ENCODE measurements at places on chromosomes 16 and 17.

GRCh38 chr16:24976971-24977677, 38.0 kb downstream of the ARHGAP17 start:
- no peak for DNase-seq

DNA sequence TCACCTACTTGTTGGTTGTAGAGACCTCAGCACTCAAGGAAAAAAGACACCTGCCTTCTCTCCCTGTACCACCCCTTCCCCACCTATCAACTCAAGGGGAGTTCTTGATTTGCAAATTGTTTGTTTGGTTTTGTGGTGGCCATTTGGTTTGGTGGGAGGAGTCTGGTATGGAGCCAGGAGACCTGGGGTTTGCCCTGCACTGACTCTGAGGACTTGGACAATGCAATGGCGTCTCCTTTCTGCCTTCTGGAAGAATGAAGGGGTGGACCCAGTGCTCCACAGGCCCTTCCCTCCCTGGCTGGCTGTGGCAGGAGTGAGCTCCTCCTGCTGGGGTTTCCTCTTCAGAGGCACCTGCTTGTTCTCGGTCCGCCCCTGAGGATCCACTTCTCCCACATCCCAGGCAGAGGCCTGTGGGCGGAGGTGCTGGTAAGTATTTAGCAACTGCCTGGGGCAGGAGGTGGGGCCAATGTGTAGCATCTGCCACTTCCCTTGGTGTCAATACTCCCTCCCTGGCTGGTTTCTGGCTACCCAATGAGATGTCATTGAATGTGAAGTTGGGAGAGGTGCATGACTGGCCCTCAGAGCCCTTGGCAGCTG, 164.5 kb downstream of the NTN1 start:
- DNase-seq = no peak

- DNase-seq = no peak
Observed at GRCh38 chr16:14225457-14225856, 154.3 kb downstream of the MRTFB start.

- peak; percentile 22 for DNase-seq
Observed at GRCh38 chr16:86942151-86943051, 364.1 kb downstream of the FOXL1 start.

DNA sequence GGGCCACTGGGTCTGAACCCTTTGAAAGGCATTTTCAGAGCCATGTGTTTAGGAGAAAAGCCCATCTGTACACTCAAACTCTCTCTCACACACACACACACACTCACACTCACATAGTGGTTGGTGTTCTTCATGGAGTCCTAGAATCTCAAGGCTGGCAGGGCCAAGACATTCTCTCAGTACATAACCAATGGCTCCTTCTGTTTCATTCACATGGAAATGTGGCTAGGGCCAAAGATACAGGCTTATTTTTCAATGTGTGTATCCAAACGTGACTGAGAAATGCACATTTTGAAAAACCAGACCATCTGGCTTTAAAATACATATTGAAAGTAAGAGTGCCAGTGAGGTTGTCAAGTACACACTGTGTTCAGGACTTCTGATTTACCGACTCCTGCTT, 59.0 kb upstream of the SALL1 start:
- no peak for DNase-seq

- DNase-seq = no peak
Observed at GRCh38 chr17:82449131-82449882, 1.2 kb downstream of the CYBC1 start.

- no peak for DNase-seq
Observed at GRCh38 chr16:65895486-65895885, 471.0 kb upstream of the CDH5 start.

- DNase-seq = no peak
Observed at GRCh38 chr17:7634384-7634783, 4.4 kb downstream of the SHBG start.

DNA sequence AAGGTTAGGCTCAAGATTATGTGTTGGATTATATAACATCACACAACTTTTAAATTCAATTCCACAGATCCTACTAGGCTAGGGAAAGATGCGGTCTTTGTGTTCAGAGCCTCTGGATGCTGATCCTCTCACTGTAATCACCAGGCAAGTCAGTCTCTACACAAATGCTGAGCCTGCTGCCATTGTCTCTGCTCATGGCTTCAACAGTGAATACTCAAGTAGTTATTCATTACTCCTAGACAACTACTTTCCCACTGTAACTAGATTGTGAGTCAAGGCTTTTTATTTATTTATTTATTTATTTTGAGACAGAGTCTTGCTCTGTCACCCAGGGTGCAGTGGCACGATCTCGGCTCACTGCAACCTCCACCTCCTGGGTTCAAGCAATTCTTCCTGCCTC, 15.8 kb upstream of the NDUFAB1 start:
- DNase-seq = no peak

- DNase-seq = no peak
Observed at GRCh38 chr17:61411261-61412142, 11.9 kb downstream of the TBX2 start.

- no peak for DNase-seq
Observed at GRCh38 chr17:73105431-73105830, 12.9 kb upstream of the SLC39A11 start.

DNA sequence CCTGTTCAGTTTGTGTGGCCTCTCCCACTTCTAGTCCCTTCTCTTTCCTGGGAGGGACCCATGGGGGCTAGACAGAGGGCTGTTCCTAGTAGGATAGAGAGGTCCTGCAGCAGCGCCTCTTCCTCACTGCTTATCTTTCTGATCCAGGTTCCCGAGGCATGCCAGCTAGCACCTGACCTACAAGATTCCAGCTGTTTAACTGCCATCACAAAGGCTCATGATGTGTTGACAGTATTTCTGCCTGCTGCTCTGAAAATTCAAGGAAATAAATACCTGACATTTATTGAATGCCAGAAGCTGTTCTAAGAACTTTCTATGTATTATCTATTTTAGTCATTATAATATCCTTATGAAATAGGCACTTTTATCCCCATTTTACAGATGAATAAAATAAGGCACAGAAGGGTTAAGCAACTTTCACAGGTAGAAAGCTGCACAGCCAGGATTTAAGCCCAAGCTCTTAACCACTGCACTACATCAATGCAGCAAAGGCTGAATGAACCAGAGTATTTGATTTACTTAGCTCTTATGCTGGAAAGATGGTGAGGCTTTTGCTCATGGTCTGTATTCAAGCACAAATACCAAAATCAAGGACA, 38.8 kb downstream of the HEATR6 start:
- no peak for DNase-seq

DNA sequence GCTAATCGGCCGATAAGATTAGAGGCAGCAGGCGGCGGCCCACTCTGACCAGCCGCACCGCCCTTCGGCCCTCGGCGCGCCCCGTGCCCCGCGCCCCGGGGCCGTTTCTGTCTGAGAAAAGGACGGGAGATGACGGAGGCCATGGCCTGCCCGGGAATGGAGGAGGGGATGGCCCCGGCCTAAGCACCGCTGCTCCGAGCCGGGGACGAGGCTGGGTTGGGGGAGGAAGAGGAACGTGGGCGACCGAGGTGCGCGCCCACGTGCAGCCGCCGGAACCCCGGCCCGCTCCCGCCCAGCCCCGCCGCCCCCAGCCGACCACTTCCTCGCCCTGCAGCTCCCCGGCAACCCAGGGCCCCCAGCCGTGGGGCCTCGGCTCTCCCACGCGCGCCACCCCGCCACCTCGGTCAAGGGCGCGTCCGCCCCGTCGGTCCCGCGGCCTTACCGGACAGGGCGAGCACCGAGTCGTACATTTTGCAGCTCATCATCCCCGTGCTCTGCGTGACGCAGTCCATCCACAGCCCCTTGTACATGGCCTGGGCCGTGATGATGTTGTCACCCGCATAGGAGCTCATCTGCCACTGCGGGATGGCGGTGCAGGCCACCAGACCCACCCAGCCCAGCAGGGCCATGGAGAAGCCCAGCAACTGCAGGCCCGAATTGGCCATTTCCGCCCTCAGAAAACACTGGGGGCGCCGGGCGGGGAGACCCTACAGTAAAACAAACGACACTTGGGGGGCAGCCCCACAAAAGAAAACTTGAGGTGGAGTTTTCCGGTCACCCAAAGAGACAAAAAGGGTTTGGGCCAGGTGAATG, 693 bp downstream of the CLDN7 start:
- DNase-seq = no peak

- no peak for DNase-seq
Observed at GRCh38 chr17:7179317-7180254, at the start of gene ASGR1. Gene ASGR1 (minus strand): TSS chr17:7179370. CDS start chr17:7178563, 807 bp downstream.

GRCh38 chr16:49608779-49609178, 235.2 kb downstream of the C16orf78 start:
- DNase-seq = no peak

DNA sequence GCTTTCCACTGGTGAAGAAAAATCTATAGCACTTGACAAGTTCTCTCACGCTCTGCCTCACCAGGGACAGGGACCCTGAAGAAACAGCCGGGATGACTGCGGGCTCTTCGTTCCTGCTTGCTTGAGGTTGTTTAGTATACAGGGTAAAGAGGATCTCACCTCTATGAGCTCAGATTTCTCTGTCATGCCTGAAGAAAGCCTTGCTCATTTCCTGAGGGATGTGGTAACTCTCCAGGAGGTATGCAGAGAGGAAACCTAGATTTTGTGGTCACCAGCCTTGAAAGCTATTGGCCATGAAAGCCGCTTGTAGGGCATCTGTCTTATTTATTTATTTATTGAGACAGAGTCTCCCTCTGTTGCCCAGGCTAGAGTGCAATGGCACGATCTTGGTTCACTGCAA, 23.2 kb downstream of the USP43 start:
- no peak for DNase-seq

- DNase-seq = no peak
Observed at GRCh38 chr17:60398227-60398959, 6.5 kb upstream of the USP32 start.

- no peak for DNase-seq
Observed at GRCh38 chr16:62967163-62967562, 930.9 kb upstream of the CDH8 start.

DNA sequence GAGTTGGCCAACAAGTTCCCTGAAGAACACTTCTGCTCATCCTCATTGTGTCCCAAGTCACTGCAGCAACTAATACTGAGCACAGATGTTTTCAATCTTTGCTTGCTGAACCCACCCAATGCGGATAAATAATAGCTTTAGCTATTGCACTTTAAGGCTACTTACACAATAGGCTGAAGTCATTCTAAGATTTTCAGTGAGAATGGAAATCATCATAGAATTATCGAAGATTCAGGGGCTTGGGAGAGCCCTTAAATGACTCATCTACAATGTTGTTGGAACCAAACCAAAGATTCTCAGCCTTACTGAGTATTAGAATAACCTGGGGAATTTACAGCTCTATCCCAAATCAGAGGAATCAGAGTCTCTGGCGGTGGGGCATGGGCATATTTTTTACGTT, 51.2 kb downstream of the SYCE1L start:
- DNase-seq = no peak

GRCh38 chr16:46922239-46922638, 38.1 kb downstream of the GPT2 start:
- no peak for DNase-seq

- DNase-seq = no peak
Observed at GRCh38 chr16:4385066-4385788, 13.6 kb downstream of the VASN start.

DNA sequence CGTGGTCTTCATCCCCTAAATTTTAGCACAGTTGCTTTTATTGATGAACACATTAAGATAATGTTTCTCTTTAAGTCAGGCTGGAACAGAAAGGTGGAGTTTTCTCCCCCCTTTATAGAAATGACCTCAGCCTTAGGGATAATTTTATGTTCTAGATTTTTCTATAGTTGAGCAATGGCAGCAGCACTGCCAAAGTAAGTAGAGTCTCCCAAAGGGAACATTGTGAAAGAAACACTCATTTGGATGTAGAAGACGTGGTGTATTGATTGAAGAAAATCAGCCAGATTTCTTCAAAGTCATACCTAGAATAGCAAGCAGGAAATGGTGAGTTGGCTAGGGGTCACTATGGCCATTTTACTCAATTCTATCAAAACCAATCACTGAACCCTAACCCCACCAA, 122.5 kb downstream of the DNAH9 start:
- no peak for DNase-seq

DNA sequence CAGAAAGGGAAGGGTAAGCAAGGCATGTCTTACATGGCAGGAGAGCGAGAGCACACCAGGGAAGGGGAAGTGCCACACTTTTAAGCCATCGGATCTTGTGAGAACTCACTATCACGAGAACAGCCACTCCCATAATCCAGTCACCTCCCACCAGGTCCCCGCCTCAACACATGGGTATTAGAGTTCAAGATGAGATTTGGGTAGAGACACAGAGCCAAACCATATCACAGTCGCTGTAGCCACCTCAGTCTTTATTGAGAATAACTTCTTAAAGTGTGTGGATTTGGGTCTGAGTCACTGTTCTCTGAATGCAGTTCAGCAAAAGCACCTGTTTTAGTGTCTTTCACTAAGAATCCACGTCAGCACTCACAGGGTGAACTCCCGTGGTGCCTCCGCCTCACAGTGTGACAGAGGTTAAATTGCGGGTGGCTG, 195.2 kb upstream of the CHMP6 start:
- no peak for DNase-seq

DNA sequence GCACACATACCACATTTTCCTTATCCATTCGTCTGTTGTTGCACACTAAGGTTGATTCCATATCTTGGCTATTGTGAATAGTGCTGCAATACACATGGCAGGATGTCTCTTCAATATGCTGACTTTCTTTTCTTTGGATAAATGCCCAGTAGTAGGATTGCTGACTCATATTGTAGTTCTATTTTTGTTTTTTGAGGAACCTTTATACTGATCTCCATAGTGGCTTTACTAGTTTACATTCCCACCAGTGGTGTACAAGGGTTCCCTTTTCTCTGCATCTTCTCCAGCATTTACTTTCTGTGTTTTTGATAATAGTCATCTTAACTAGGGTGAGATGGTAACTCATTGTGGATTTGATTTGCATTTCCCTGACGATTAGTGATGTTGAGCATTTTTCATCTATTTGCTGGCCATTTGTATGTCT, 118.1 kb downstream of the STXBP4 start:
- DNase-seq = no peak

- DNase-seq = no peak
Observed at GRCh38 chr16:4679156-4679849, 14.1 kb upstream of the NUDT16L1 start.

DNA sequence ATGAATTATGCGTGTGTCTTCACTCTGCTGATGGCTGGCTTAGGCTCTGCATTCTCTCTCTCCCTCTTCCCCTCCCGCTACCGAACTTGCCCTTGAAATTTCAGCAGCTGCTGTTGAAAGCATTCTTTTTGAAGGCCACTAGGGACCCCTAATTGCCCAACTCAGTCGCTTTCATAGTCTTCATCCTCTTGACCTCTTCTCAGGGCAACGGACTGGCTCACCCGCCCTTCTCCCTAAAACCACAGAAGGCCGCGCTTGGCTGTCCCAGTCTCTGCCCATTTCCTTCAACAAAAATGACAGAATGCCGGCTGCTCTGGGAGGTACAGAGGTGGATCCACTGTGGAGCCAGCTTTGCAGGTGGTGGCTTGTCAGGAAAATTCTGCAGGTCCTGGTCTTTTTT, 21.0 kb upstream of the FMNL1 start:
- DNase-seq = no peak
